ENCODE measurements at places on chromosomes 3 and 15.

DNA sequence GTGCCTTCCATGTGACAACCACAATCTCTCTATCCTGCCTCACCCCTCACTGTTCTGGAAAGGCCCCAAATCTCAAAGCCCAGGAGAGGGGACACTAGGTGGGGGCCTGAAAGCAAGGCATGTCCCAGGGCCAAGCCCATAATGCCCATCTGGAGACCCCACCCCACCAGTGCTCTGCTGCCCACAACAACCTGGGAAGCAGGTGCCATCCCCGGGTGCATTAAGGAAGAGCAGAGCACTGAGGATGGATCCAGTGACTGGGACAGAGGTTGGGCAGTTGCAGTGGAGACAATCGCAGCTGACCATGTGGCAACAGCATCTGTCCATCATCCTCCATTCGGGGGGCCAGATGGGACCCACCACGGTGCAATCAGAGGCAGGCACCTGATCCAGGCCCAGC, 106.2 kb upstream of the PRR20G start:
- no peak for DNase-seq

DNA sequence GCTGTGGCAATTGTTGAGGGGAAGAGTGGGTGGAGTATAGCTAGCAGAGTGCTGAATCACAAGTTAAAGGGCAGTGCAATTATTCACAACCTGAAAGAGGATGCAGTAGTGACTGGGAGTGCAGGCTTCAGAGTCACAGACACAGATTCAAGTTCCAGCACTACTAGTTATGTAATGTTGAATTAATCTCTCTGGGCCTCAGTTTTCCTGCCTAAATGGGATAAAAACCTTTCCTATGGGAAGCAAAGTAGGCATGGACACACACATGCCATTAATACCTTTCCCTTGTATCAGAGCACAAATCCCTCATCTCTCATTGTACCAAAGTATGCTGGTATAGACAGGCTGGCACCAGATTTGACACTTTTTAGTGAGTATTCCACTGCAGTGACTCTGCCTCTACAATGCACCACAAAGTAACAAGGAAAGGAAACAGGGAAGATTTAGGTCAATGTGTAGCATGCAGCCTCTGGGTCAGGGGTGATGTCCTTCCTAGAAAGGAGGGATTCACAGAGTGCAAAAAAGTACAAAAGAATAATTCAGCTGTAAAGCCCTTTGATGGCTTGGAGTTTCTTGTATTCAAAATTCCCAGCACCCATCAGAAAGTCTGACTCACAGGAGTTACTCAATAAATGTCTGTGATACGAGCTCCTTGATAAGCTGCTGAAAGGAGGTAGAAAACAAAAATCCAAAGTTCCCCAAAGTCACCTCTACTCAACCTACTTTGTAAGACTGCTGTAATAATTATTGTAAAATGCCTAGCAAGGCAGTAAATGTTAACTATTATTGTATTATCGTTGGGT, 507.5 kb upstream of the TGFBR2 start:
- DNase-seq, result no peak

DNA sequence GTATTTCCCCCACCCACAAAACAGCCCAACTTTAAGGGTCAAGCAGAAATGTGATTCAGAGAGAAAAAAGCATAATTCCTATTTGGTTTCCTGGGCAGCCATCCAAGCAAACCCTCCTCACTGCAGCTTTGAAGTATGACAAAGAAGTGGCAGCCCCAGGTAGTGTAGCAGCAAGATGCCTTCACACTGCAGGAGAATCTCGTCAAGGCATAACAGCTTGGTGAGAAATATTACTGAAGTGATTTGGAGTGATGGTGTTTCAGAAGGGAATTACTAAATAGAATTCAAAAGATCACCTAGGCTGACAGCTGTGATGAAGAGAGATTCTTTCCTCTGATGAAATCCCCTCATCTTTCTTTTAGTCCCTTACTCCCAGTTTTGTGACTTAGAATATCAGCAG, 173.9 kb downstream of the PYDC2 start:
- no peak for DNase-seq

GRCh38 chr15:36964626-36965025, 135.7 kb downstream of the MEIS2 start:
- DNase-seq, result no peak

GRCh38 chr3:123039178-123039577, 11.6 kb upstream of the SEMA5B start:
- DNase-seq, result no peak

GRCh38 chr3:71924721-71925120, 139.8 kb upstream of the PROK2 start:
- no peak for DNase-seq

- DNase-seq, result no peak
These were observed 202.3 kb upstream of the LPP start for GRCh38 chr3:187951452-187952190.

DNA sequence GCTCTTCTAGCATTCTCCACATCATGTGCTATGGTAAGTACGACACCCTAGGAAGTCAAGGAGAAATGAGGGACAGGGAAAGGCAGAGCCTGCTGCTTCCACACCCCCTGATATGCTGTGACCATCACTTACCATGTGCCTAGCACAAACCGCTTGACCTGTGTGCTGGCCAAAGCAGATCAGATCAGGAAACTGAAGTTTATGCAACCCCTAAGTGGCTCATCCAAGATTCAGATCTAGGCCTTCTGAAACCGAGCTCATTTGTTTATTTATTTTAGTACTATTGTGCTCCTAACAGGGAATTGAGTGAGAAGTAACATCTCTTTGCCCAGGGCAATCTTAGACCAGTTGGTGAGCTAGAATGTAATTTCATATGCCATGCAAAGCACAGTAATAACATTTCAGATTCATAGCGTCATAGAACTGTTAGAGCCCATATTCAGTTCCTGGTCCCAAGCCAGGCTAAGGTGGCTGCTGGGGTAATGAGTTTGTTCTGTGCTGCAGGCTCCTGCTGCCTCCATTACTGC, at the start of gene RTP2:
Gene RTP2, minus strand, starts transcription at position 51 of the 527 bp plus-strand sequence. CDS start 429 bp downstream, outside the sequence.
- no peak for DNase-seq

- no peak for DNase-seq
These were observed 59.6 kb upstream of the MRPS22 start for GRCh38 chr3:139284221-139284620.

DNA sequence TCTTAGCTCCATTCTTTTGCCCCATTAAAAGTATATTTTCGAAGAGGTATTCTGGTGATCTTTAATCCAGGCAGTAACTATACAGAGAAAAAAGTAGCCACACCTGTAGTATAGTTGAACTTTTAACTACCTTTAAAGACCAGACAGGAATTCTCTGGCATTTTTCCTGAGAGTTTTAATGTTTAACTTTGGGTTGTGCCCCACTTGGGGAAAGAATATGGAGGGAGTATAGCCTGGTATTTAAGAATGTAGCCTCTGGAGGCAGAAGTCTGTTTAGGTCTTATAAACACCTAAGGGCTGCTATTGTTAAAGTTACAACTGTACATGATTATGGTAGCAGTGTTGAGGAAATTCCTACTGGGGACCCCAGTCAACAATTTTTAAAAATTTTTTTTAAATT, 19.3 kb downstream of the C3orf85 start:
- DNase-seq, result no peak

DNA sequence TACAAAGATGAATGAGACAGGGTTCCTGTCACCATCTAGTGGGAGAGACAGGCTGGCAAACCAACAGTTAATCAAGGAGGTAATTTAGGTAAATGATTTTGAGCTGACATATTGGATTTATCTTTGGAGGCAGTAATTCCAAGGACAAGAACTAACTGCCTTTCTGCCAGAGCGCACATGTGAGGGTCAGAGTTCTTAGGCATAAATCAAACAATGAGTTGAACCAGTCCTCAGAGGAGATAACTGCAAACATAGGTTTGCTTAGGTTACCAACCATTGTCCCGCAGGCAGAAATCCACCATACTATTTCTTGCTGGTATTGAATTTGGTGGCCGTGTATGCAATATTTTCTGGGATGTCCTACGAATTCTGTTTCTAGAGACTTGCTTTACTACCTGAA, 14.2 kb upstream of the PPP1R2 start:
- DNase-seq, result no peak

DNA sequence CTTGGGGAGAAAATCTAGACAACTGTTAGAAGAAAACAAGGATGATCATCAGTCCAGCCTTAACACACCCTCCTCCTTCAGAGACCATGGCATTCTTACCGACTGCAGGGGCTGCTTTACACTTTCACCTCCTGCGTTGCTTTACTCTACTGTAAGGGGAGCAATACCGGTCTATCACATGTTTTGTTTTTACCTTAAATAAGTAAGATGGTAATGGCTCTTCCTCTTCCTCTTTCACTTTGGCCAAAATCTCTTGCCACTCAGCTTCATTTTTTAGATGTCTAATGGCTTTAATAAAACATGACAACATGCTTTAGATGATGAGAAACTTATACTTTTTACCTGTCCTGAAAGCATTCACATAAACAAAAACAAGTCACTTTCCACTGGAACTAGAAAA, 33.4 kb upstream of the STIMATE start:
- DNase-seq, result no peak

GRCh38 chr3:148360051-148360450, 337.7 kb upstream of the AGTR1 start:
- DNase-seq, result peak; percentile 79

DNA sequence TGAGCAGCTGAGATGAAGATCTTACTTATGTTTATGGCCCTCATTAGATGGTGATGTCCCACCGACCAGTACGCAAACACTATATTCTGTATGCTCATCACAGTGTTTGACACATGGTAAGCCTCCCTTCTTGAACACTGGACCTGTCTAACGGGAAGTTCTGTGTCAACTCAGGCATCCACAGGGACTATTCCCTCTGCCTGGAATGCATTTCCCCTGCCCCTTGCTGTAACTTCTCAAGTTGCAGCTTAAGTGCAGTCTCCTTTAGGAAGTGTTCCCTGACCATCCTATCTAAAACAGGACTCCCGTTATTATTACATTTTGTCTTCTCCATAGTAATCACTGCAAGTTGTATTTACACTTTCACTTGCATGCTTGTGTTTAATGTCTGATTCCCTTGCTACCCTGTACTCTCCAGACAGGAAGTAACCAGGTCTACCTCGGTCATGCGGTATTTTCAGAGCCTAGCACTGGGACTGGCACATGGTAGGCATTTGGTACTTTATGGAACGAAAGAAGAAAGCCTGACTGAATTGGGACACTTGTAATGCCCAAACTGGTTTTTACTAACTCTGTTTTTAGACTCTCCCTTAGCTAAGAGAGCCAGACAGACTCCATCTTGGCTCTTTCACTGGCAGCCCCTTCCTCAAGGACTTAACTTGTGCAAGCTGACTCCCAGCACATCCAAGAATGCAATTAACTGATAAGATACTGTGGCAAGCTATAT, 8.7 kb downstream of the DET1 start:
- no peak for DNase-seq

GRCh38 chr3:33130144-33130543, 16.3 kb downstream of the CRTAP start:
- no peak for DNase-seq

GRCh38 chr15:73493922-73494321, 51.0 kb downstream of the REC114 start:
- DNase-seq, result no peak

DNA sequence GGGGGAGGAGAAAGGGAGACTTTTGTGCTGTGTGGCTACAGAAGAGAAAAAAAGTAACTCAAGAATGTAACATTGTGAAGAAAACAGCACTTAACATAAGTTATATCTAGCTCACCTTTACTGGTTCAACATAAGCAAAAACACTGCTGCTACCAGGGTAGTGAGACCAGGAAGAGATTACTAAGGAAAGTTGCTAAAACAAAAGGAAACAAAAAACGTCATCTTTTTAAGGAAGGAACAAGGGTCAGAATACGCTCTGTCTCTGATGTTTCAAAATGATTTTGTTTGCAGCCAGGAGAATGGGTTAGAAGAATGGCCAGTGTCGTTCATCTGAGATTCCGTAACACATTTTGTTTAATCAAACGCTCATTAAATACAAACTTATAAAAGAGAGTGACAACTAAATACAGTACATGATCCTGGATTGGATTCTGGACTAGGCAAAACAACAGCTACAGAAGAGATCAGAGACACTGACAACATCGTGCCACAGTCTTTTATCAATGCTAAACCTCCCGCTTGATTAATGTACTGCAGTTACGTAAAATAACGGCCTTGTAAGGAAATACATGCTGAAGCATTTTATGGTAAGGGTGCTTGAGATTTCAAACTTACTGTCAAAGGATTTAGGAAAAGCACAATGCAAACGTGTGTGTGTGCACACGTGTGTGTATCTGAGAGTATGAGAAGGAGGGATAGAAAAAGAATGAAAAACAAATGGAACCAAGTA, 67.7 kb downstream of the FOXP1 start:
- no peak for DNase-seq

GRCh38 chr3:73214846-73215245, 153.4 kb downstream of the EBLN2 start:
- DNase-seq, result no peak

DNA sequence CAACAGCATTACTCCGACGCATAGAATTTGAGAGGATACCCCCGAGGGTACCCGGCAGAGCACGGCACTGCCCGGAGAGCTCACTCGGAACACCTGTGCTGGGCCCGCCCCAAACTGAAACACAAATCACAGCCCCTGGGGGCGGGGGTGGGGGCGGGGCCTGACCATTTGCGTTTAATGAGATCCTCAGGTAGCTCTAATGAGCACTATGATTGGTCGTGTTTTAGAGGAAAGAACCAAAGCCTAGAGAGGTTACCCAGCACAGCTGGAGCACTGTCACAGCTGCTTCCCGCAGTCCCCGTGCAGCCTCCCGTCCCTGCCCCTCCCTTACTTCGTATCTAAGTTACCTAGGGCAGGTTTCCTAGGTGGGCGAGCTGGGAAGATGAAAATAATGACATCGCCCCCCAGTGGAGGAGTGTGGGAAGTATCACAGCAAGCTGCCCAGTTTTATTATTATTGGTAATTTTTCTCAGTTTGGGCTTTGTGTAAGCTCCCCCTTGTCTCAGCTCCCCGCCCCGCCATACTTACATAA, 187.1 kb downstream of the PDE8A start:
- DNase-seq, result no peak

GRCh38 chr3:171044384-171044783, 17.9 kb upstream of the SLC2A2 start:
- no peak for DNase-seq

DNA sequence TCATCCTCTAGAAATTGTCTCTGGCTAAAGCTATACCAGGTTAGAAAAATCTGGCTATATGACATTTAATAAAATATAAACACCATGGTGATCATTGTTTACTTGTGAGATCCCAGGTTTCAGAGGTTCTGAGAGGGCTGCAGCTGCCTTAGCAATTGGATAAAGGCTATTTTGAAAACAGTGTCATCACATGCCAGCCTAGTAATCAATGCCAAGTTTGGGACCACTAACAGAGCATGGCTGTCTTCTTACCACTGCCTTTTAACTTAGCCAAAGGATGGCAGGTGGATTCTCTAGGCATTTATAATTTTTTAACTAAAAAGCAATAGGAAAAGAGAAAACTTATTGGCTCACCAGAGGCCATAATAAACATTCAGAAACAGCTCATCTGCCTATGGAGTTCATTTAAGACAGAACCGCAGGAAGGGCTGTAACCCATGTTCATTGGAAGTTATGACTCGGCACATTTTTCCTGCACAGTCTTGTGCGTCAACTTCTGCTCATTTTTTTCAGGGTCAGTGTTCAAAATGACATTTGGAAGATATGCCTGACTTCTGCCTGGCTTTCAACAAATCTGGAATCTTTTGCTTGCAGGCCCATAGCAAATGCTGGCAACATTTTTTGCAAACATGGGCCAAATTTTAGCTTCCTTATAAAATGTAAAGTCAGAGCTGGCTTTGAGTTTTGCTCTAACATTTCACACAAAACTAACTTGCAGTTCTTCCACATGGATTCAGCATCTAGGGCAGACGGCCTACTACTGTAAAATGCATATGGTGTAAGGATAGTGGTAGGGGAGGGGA, 476.0 kb upstream of the TBL1XR1 start:
- peak; percentile 86 for DNase-seq
